ENCODE measurements at places on chromosomes 13 and 19. TPM values are rescaled to one million over a fixed set of nuclear protein-coding genes. Genes with fewer than 3 reads are reported as not detected.

DNA sequence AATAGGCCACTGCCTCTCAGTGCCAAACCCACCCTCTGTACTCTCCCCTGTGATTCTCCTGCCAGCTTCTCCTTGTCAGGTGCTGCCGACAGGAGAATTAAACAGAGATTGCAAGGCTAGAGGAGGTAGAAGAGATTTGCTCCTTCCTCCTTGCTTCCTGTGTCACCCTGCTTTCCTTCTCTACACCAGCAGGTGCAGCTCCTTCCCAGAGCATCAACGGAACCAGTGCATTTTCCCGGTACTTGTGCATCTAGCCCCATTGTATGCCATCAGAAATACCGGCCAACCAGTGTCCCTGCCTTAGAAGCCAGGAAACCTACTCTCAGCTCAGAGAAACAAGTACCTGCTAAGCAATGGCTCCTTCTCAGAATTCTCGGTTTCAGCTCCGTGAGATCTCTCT lies 253.2 kb downstream of the SUCLA2 start:
- H3K4me1 ChIP-seq, result no peaks in the 10 kb centered on the region
- no peak overlapping the region for H3K4me3 ChIP-seq
- H3K36me3 ChIP-seq, result no peaks in the 10 kb centered on the region
- H3K27me3 ChIP-seq, result no peaks in the 10 kb centered on the region
- DNase-seq, result no peak
- H3K27ac ChIP-seq, result no peak overlapping the region

- H3K4me1 ChIP-seq, result peaks cover 8% of the 10 kb centered on the region
- peak; percentile 97 for DNase-seq
- H3K27ac ChIP-seq, result peak within 1 kb of the TSS; percentile 74
- peak within 1 kb of the TSS; percentile 85 for H3K4me3 ChIP-seq
- H3K36me3 ChIP-seq, result no peaks in the 10 kb centered on the region
These were observed at the start of gene ZNF527 for GRCh38 chr19:37370880-37371661. TSS of gene ZNF527 (plus strand) at chr19:37371099. CDS start at chr19:37374199, 3,100 bp downstream.

DNA sequence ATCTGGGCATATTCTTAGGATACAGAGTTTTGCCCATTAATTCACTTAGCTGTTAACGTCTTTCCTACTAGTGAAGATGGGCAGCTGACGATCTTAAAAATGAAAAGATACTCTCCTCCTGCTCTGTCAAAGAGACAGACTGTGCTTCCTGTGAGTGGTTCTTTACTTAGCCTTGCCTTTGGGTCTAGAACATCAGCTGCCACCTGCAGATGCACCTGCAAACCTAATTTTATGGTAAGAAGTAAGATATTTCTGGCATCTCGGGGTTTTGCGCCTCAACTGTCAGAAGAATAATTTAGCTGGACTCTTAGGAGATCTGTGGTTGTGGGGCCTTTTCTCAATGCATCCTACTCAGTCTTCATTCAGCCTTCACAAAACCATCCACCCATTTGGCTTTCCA lies 36.2 kb downstream of the TRPC4 start:
- H3K36me3 ChIP-seq, result no peaks in the 10 kb centered on the region
- no peaks in the 10 kb centered on the region for H3K27me3 ChIP-seq
- H3K4me3 ChIP-seq, result no peak overlapping the region
- H3K4me1 ChIP-seq, result no peaks in the 10 kb centered on the region
- no peak overlapping the region for H3K27ac ChIP-seq
- no peak for DNase-seq

DNA sequence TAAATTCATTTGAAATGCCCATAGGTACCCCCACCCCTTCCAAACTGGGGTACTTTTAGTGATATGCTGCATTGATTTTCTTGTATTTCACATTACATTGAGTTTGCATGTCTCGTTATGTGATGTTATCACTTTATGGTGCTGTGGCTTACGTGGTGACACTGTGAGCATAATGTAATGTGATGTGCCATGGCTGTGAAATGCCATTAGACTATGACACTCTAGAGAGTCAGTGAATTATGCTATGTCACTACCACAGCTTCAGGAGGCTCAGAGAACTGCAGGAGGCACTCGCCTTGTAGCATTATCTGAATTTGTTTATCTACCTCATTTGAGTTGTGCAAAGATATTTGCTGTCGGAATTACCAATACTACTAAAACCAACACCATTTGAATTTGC lies 590.1 kb upstream of the SLC10A2 start:
- no peaks in the 10 kb centered on the region for H3K36me3 ChIP-seq
- DNase-seq, result no peak
- H3K27me3 ChIP-seq, result no peaks in the 10 kb centered on the region
- H3K4me3 ChIP-seq, result no peak overlapping the region

GRCh38 chr19:35525873-35526272 lies 2.2 kb downstream of the SBSN start:
- H3K27ac ChIP-seq, result no peak overlapping the region
- DNase-seq, result no peak
- H3K4me3 ChIP-seq, result no peak overlapping the region
- H3K4me1 ChIP-seq, result no peaks in the 10 kb centered on the region
- no peaks in the 10 kb centered on the region for H3K27me3 ChIP-seq
- H3K36me3 ChIP-seq, result no peaks in the 10 kb centered on the region

- no peaks in the 10 kb centered on the region for H3K27me3 ChIP-seq
- H3K4me1 ChIP-seq, result no peaks in the 10 kb centered on the region
- no peak overlapping the region for H3K27ac ChIP-seq
- H3K4me3 ChIP-seq, result no peak overlapping the region
- no peak for DNase-seq
These were observed 27.0 kb downstream of the POMP start for GRCh38 chr13:28685892-28686291.

- DNase-seq, result peak; percentile 43
- H3K36me3 ChIP-seq, result no peaks in the 10 kb centered on the region
- no peaks in the 10 kb centered on the region for H3K27me3 ChIP-seq
- peak overlapping the region; percentile 83 for H3K27ac ChIP-seq
- H3K4me1 ChIP-seq, result peaks cover 10% of the 10 kb centered on the region
These were observed 693 bp downstream of the XPO4 start for GRCh38 chr13:20901668-20902437.

- no peaks in the 10 kb centered on the region for H3K27me3 ChIP-seq
- no peaks in the 10 kb centered on the region for H3K36me3 ChIP-seq
- H3K4me3 ChIP-seq, result no peak overlapping the region
- no peak overlapping the region for H3K27ac ChIP-seq
- no peak for DNase-seq
- no peaks in the 10 kb centered on the region for H3K4me1 ChIP-seq
These were observed 25.7 kb upstream of the FREM2 start for GRCh38 chr13:38661010-38661675.

- no peaks in the 10 kb centered on the region for H3K36me3 ChIP-seq
- DNase-seq, result no peak
- no peaks in the 10 kb centered on the region for H3K27me3 ChIP-seq
These were observed 158.1 kb upstream of the TSC22D1 start for GRCh38 chr13:44734201-44734707.

GRCh38 chr19:46634045-46634655 lies 1.9 kb downstream of the GNG8 start:
- no peaks in the 10 kb centered on the region for H3K36me3 ChIP-seq
- H3K27me3 ChIP-seq, result no peaks in the 10 kb centered on the region
- H3K27ac ChIP-seq, result peak overlapping the region; percentile 90
- H3K4me1 ChIP-seq, result peaks cover 23% of the 10 kb centered on the region

- H3K4me3 ChIP-seq, result no peak overlapping the region
- H3K36me3 ChIP-seq, result no peaks in the 10 kb centered on the region
- DNase-seq, result no peak
- no peaks in the 10 kb centered on the region for H3K4me1 ChIP-seq
- H3K27ac ChIP-seq, result no peak overlapping the region
- no peaks in the 10 kb centered on the region for H3K27me3 ChIP-seq
These were observed 36.6 kb downstream of the MUC16 start for GRCh38 chr19:8973501-8974091.

GRCh38 chr19:772730-773436 lies 22.0 kb downstream of the MISP start:
- no peak for DNase-seq
- H3K4me1 ChIP-seq, result no peaks in the 10 kb centered on the region
- H3K27ac ChIP-seq, result no peak overlapping the region

DNA sequence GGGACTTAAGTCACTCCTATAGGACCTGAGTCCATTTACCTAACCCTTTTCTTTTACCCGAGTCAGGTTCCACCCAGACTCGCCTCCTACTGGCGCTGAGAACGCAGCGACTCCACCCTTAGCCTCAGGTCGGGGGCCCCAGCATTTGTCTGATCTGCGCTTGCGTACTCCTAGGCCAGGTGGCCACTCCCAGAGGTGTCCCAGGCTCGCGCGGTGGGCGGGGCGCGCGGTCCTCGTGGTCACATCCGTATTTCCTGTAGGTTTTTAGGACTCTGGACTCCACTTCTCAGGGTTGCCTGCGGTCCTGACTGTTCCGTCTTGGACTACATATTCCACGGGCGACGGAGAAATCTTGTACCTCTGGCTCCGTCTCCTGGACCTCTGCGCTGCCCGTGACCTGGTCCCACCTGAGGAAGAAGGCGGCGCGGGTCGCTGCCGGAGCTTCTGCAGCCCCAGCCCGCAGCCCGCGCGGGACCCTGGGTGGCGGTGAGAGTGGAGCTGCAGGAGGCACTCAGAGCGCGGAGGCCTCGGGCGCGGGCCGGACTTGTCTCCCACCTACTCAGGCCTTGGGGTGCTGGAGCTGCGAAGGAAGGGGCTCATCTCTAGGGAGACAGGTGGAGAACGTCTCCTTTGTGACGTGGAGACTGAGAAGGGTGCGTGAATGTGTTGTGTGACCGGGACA lies 11.0 kb upstream of the ZNF573 start:
- no peak for DNase-seq
- no peaks in the 10 kb centered on the region for H3K27me3 ChIP-seq
- H3K27ac ChIP-seq, result no peak overlapping the region
- no peaks in the 10 kb centered on the region for H3K36me3 ChIP-seq

- H3K4me1 ChIP-seq, result peaks cover 29% of the 10 kb centered on the region
- no peaks in the 10 kb centered on the region for H3K36me3 ChIP-seq
- H3K4me3 ChIP-seq, result no peak overlapping the region
- H3K27ac ChIP-seq, result no peak overlapping the region
- no peaks in the 10 kb centered on the region for H3K27me3 ChIP-seq
These were observed 32.2 kb downstream of the DEDD2 start for GRCh38 chr19:42185277-42185676.

DNA sequence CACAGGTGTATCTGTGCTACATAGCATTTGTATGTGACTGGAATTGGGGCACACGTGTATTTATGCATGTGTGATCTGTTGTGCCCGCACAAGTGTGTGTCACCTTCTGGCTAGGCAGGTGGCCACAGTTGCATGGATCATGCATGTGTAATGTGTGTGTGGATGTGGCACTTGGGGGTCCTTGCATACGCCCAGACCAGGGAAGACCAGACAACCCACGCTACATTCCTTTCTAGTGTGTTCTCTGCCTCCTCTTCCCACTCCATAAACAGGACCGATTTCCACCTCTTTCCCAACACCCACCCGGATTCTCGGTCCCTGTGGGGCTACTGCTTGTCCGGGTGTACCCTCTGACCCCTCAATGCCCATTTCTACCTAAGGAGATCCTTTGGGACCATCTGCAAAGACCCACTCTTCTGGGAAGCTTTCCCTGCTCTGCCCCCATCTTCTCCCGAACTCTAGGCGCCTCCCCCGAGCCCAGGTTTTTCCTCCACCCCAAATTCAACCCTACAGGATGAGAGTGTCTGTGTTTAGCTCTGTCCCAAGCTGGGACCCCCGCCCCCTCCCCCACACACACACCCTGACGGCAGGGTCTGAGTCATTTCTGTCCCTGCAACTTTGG lies 12.3 kb downstream of the STAP2 start:
- DNase-seq, result no peak
- H3K4me1 ChIP-seq, result peaks cover 11% of the 10 kb centered on the region
- no peaks in the 10 kb centered on the region for H3K36me3 ChIP-seq
- no peak overlapping the region for H3K27ac ChIP-seq

DNA sequence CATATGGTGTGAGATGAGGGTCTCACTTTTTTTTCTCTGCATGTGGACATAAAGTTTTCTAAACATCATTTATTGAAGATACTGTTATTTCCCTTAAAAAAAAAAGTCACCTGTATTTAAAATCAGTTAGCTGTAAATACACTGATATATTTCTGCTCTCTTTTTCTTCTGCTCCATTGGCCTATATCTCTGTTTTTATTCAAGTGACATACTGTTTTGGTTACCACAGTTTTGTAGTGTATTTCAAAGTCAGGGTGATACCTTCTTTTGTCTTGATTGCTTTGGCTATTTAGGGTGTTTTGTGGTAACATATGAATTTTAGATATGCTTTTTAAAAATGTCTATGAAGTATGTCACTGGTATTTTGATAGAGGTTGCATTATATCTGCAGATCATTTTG lies 15.8 kb upstream of the ZNF431 start:
- no peak for DNase-seq
- no peaks in the 10 kb centered on the region for H3K4me1 ChIP-seq
- H3K36me3 ChIP-seq, result no peaks in the 10 kb centered on the region
- H3K4me3 ChIP-seq, result no peak overlapping the region
- no peaks in the 10 kb centered on the region for H3K27me3 ChIP-seq

DNA sequence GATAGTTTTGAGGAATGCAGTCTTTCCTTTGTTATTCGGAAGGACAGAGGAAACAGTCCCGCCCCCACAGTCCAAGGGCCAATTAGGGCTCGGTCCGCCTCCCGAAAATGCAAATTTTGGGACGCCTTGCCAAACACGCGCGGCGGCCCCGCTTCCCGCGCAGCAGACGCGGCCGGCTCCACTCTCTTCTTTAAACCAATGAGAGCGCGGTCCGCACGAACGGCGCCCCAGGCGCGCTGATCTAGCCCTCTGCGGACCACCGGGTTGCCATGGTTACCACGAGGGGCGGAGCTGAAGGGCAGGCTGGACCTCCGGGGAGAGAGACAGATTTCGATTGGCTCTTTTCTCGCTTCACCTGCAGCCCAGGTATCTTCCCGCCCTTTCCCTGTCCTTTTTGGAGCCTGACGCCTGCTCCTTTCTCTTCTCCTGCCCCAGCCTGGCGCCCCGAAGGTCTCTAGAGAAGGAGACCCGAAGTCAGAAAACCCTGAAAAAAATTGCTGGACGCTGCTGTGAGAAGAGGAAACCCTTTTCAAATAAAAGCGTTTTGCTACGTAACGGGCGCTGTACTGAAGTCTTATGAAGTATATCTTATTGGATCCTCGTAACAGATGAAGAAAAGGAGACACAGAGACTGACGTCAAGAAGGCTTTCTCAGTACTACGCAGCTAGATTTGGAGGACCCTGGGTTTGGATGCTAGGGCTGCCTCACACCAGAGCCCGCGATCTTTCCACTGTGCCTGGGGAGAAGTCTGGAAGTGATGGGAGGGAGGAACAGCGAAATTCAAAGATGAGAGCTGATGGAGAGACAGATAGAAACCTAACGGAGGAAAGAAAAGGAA lies 2.0 kb downstream of the PTH2 start:
- H3K36me3 ChIP-seq, result no peaks in the 10 kb centered on the region
- H3K27me3 ChIP-seq, result peaks cover 22% of the 10 kb centered on the region
- H3K27ac ChIP-seq, result no peak overlapping the region

- DNase-seq, result no peak
- peak within 1 kb of the TSS; percentile 97 for H3K27ac ChIP-seq
- H3K4me3 ChIP-seq, result peak within 1 kb of the TSS; percentile 95
- no peaks in the 10 kb centered on the region for H3K36me3 ChIP-seq
- peaks cover 50% of the 10 kb centered on the region for H3K4me1 ChIP-seq
These were observed at the start of gene C19orf12 for GRCh38 chr19:29714953-29715700. TSS of gene C19orf12 (minus strand) at chr19:29715261. CDS start at chr19:29708413, 6,848 bp downstream.

The KPTN gene
- polyA plus RNA-seq, result 8.1 TPM

The ZNF524 gene
- 41.2 TPM for polyA plus RNA-seq

The ACP5 gene
- polyA plus RNA-seq, result 14.7 TPM

The CPT1C gene
- not detected for polyA plus RNA-seq

The GGN gene
- polyA plus RNA-seq, result not detected

The KCTD12 gene
- 0.61 TPM for polyA plus RNA-seq

The C1QTNF9 gene
- not detected for polyA plus RNA-seq

The KLK2 gene
- not detected for polyA plus RNA-seq

The OLFM2 gene
- 15.9 TPM for polyA plus RNA-seq

The ANGPTL8 gene
- not detected for polyA plus RNA-seq

The ATP4A gene
- polyA plus RNA-seq, result not detected

The SYCN gene
- not detected for polyA plus RNA-seq

The TEX29 gene
- not detected for polyA plus RNA-seq

The MISP gene
- not detected for polyA plus RNA-seq

The OR4F17 gene
- not detected for polyA plus RNA-seq

Measured in naive thymus-derived CD4-positive, alpha-beta T cell (primary cell).